Stimulated activated CD4-positive, alpha-beta T cell treated with anti-CD3 and anti-CD28 coated beads, Interleukin-2, amount 100 ng/mL, for 24 hours (primary cell): ENCODE measurements at places on chromosomes 13 and 19.

GRCh38 chr13:33401238-33401637 is 115.7 kb upstream of the STARD13 start:
- no peak for DNase-seq

DNA sequence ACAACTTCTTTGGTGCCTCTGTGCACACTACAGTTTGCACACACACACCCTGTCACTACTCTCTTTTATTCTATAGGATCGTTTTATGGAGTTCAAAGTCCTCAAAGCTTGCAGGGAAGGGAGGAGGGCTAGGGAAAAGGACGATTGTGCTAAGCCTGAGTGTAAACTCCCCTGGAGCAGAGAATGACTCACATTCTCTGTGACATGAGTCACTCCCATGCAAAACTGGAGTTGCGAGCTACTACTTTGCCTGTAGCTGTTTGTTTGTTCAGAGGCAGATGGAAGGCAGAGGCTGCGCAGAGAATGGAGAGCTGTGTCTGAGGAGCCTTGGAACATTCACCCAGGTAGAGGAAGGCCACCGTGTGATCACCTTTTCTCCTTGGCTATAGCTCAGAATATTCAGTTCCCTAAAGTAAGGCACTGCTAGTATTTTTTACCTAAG is 80.5 kb upstream of the MBNL2 start:
- no peak for DNase-seq

GRCh38 chr13:88704600-88705275 is 1033.6 kb downstream of the SLITRK5 start:
- no peak for DNase-seq

DNA sequence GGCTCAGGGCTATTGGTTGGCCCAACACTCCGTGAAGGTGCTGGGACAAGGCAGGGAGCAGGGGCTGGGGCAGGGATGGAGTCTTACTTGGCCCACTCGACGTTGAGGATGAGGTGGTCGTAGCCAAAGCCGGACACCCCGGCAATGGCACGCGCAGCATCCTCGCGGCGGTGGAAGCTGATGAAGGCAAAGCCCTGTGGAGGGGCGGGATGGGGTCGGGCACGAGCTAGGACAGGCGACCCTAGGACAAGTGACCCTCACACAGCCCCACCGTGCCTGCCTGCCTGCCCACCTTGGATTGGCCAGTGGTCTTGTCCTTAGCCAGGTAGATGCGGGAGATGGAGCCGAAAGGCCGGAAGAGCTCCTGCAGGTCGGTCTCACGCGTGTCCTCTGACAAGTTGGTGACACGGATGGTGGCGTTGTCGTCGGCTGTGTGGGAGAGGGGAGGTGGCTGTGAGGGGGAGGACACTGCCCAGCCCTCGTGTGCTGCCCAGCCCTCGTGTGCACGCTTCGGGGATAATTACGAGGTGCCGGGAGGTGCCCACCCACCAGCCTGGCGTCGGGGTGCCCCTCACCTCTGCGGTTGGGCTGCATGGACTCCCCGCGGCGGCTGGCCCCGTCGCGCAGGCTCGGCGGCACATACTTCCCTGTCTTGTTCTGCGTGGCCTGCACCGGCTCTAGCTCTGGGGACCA is 4.0 kb downstream of the P2RY11 start:
- peak; percentile 25 for DNase-seq

- no peak for DNase-seq
Observed at GRCh38 chr13:33725340-33725739, 92.6 kb upstream of the RFC3 start.

DNA sequence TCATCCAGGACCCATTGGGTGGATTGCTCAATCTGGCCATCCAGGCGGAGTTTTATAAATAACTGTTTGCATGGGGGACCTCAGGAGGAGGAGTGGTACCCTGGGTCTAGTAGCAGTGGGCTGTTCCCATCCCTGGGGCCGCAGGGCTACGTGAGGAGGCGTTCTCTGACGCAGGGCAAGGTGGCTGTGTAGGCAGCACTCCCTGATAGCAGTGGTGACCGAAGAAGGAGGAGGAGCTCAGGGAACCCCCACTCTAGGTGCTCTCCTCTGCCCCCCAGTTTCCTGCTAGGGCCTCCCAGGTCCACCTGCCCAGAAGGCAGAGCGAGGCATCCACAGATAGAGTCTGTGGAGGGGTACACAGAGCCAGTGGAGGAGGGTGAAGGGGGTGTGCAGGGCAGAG is 64.1 kb downstream of the CCNE1 start:
- no peak for DNase-seq

DNA sequence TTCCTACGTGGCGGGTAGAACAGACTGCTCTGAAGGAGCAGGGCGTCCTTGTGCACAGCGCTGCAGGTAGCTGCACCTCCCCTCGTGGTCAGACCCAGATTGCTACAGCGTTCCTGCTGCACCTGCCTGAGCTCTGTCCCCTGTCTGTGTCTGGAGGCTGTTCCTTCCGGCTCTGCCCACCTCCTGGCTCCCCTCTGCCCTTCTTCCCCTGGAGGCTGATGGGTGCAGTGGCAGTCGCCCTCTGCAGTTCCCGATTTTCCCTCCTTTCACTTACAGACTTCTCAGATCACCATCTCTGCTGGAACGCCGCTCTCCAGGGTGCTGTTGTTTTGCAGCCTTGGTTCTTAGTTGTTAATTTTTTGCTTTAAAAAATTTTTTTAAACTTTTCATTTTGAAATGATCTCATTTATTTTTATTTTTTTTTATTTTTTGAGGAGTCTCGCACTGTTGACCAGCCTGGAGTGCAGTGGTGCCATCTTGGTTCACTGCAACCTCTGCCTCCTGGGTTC is 53.6 kb downstream of the SMARCA4 start:
- DNase-seq: no peak

GRCh38 chr19:31418055-31418454 is 68.8 kb upstream of the TSHZ3 start:
- no peak for DNase-seq

DNA sequence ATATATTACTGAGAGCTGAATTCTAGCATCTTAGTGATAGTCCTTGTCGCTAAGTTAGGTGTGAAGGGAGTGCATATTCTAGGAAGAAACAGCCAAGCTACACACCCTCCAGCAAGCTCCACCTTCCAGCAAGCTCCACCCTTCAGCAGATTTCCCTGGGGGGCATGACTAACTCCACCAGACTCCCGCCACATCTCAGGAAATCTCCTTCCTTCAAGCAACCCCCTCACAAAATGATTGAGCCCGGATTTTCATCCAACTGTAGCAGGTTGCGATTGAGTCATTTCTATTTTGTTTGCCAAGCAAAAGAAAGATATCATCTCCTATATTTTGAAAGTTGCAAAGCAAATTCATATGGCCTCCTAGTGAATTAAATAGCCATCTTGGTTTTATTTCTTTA is 162.1 kb upstream of the TMTC4 start:
- DNase-seq: no peak

DNA sequence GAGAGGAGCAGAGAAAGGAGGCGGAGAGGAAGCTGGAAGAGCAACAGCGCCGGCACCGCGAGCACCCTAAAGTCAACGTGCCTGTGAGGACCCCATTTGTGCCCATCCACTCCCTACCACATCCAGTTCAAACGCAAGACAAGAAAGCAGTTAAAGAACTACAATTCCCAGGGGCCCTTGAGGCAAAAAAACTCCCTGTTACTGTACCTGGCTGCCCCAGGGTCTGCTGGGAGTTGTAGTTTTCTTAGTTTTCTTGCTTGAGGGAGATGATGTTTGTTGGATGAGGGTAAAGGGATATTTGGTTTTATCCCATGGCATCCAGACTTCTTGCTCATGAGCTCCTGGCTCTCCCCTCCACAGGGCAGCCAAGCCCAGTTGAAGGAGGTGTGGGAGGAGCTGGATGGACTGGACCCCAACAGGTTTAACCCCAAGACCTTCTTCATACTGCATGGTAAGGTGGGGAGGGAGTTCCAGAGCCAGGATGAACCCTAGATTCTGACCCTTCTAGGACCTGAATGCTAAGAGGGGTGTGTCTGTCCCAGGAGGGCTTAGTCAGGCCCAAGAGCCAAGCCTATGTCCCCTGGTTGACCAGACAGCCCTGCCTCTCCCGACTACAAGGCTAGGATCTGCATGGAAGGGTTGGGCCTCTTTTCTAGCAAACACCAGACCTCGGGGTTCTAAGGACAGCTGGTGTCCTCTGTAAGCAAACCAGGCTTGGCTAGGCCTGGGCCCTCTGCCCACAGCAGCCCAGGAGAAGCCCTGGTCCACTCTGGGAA is 13.2 kb downstream of the NUCB1 start:
- DNase-seq: no peak

GRCh38 chr13:21150013-21150412 is 26.3 kb downstream of the SKA3 start:
- DNase-seq: no peak

GRCh38 chr13:80157261-80157932 is 183.5 kb downstream of the SPRY2 start:
- DNase-seq: no peak

GRCh38 chr19:2394054-2394441 is 33.3 kb downstream of the TIMM13 start:
- DNase-seq: no peak

DNA sequence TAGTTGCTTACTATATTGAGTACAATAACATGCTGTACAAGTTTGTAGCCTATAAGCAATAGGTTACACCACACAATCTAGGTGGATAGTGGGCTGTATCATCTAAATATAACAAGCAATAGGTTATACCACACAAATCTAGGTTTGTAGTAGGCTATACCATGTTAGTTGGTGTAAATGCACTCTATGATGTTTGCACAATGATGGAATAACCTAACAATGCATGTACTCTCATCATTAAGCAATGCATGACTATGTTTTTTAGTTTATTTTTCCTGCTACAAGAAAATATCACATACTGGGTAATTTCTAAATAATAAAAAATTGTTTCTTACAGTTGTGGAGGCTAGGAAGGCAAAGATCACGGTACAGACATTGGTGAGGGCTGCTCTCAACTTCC is 262.5 kb downstream of the SLITRK6 start:
- no peak for DNase-seq

- DNase-seq: no peak
Observed at GRCh38 chr13:33865945-33866344, 48.0 kb downstream of the RFC3 start.

- DNase-seq: no peak
Observed at GRCh38 chr13:30829833-30830637, 76.0 kb upstream of the MEDAG start.

- DNase-seq: peak; percentile 13
Observed at GRCh38 chr19:39038098-39038497, 5.7 kb upstream of the FBXO27 start.

DNA sequence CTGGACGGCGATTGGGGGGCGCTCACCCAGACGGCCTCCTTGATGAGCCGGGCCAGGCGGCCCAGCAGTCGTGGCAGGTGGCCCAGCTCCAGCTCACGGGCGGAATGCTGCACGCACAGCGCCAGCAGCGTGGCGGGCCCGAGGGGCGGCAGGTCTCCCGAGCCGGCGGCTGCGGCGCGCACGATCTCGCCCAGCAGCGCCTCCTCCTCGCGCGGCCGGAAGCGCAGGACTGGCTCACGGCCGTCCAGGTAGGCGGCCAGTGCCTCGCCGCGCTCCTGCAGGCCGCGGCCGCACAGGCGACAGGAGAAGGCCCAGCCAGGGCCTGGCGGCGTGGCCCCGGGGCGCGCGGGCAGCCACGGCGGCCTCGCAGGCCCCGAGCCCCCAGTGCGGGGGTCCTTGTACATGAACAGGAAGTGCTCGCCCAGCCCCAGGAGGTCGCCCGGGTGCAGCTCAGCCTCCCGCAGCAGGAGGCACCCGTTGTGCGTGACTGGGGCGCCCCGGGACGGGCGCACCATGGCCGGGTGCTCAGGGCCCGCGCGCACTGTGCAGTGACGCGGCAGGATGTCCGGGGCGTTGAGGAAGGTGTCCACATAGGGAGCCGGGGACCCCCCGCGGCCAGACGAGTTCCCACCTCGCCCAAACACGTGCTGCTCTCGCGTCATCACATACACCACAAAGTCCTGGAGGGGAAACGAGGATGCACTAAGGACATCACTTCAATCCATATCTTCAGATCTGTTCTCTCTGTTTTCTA is 9.6 kb upstream of the MAMSTR start:
- DNase-seq: no peak

GRCh38 chr13:75180805-75181455 is 301.0 kb downstream of the TBC1D4 start:
- no peak for DNase-seq

- no peak for DNase-seq
Observed at GRCh38 chr13:23673354-23673753, 103.1 kb downstream of the TNFRSF19 start.

GRCh38 chr19:49894011-49894664 is 2.5 kb downstream of the IL4I1 start:
- no peak for DNase-seq

- no peak for DNase-seq
Observed at GRCh38 chr19:45355910-45356309, 14.5 kb downstream of the ERCC2 start.

- DNase-seq: no peak
Observed at GRCh38 chr19:41324921-41325639, 15.1 kb downstream of the CCDC97 start.

DNA sequence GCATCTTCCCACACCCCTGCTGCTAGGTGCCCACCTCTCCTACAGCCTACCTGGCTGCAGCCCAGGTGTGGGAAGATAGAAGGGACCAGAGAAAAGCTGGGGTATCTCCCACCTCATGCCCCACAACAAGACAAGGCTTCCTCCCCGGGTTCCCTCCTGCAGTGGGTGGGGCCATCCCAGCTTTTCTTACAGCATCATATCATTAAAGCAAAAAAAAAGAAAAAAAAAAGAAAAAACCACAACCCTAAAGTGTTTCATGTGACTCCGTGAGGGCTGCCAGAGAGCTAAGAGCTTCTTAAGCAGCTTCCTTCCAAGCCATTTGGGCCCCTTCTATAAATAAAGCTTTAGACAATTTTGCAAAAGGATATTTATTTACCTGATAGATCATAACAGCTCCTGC is 455.4 kb upstream of the TSHZ3 start:
- no peak for DNase-seq

GRCh38 chr19:29694669-29695627 is 20.1 kb downstream of the C19orf12 start:
- peak; percentile 87 for DNase-seq

DNA sequence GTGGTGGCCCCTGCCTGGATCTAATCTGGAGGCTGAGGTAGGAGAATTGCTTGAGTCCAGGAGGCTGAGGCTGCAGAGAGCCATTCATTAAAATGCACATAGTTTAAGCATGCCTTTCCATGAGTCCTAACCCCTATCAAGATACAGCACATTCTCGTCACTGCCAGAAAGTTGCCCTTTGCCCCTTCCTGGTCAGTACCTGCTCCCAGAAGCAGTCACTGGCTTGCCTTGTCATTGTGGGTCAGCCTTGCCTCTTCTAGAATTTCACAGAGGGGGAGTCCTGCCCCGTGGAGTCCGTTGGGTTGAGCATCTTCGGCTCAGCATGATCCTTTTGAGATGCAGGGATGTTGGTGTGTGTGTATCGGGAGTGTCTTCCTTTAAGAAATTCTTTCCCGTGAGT is 10.8 kb downstream of the BICRA start:
- DNase-seq: no peak
